Cardiac muscle cell (in vitro differentiated cells and primary cell): ENCODE measurements at places on chromosomes 6 and 20. TPM values are rescaled to one million over a fixed set of nuclear protein-coding genes. Genes with fewer than 3 reads are reported as not detected.

ZFP64 gene
- total RNA-seq, result 14.2 and 17.7 TPM in 2 replicates

SPATS1 gene
- total RNA-seq, result 0.63 TPM in 1 of 2 replicates, not detected in the other

GSTA4 gene
- 50.1 and 64.5 TPM in 2 replicates for total RNA-seq

MTHFD1L gene
- 18.0 and 18.2 TPM in 2 replicates for total RNA-seq

PLAGL2 gene
- total RNA-seq, result 17.7 and 29.8 TPM in 2 replicates

SLC2A10 gene
- 15.6 and 20.1 TPM in 2 replicates for total RNA-seq

- peak; percentile 61 for DNase-seq
Measured at GRCh38 chr6:45054610-45055009, 273.5 kb upstream of the RUNX2 start.

GRCh38 chr20:49470922-49471321 is 11.5 kb downstream of the KCNB1 start:
- DNase-seq, result no peak

- DNase-seq, result no peak
Measured at GRCh38 chr6:71929047-71929446, 42.7 kb downstream of the RIMS1 start.

DNA sequence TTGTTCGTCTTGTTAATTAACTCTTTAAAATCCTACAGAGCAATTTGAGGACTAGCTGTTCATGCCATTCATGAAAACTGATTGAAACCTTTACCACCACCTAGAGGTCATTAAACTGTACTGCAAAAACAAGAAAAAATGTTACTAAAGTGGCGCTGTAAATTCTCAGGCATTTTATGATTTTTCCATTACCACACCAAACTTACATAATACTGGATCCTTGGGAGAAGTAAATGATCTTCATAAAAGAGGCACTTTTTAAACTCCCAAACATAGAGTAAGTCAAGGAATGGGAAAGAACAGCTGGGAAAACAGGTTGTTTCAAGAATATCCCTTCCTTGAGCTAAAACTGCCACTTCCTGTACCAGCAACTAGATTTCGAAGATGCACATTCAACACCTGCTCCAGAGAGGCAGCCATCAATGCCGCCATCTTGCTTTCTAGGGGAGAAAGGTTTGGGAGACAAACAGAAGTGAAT is 54.3 kb downstream of the MYLIP start:
- peak; percentile 32 for DNase-seq

GRCh38 chr6:39808964-39809363 is 16.8 kb downstream of the DAAM2 start:
- DNase-seq, result no peak

GRCh38 chr6:144574796-144575195 is 289.7 kb downstream of the UTRN start:
- no peak for DNase-seq

GRCh38 chr6:118187568-118188164 is 280.6 kb downstream of the SLC35F1 start:
- peak; percentile 11 for DNase-seq

- no peak for DNase-seq
Measured at GRCh38 chr20:41131594-41132387, 5.6 kb upstream of the PLCG1 start.

DNA sequence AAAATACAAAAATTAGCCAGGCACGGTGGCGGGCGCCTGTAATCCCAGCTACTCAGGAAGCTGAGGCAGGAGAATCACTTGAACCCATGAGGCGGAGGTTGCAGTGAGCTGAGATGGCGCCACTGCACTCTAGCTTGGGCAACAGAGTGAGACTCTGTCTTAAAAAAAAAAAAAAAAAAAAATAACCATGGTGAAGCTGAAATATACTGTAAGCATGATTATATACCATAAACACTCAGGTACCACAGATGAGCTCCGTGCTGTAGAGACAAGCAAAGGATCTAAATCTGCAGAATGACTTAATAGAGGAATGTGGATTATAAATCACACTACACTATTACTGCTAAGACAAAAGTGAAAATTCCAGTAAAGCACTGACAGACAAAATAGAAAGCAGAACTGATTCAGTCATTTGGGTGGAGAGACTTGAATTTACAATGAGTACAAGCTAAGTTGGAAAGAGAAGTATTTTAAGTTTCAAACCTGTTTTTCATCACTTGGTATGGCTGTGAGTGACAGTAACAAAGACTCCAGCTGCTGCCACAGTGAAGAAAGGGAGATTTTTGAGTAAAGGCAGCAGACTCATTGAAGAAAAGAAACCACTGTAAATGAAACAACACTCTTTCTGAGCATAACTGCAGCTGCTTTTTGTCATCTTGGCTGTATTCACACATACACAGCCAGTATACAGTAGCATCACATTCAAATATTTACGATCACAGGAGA is 322.1 kb downstream of the RNGTT start:
- peak; percentile 5 for DNase-seq
